Kidney glomerular epithelial cell (primary cell): ENCODE measurements at places on chromosomes 5 and 9.
A peak's percentile ranks its signal among the peaks of the same experiment; 100 is the strongest.

DNA sequence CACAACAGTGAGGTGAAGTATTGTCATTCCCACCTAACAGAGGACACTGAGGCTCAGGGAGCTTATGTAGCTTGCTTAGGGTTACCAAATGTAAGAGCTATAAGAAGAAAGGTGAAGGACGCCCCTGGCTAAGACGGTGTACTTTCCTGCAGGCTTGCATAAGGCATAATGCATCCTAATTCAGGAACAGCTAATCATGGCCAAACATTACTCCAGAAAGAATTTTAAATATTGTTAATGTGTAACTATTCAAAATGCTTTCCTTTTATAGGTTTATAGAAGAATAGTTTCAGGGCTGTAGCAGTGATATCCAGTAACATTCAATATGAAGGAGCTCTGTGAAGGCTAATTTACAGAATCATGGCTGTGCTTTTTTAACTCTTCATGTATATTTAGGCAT lies 479.1 kb downstream of the BNC2 start:
- no peak for DNase-seq

- DNase-seq = peak; percentile 8
These were observed 70.9 kb downstream of the EGFLAM start for GRCh38 chr5:38329132-38329715.

DNA sequence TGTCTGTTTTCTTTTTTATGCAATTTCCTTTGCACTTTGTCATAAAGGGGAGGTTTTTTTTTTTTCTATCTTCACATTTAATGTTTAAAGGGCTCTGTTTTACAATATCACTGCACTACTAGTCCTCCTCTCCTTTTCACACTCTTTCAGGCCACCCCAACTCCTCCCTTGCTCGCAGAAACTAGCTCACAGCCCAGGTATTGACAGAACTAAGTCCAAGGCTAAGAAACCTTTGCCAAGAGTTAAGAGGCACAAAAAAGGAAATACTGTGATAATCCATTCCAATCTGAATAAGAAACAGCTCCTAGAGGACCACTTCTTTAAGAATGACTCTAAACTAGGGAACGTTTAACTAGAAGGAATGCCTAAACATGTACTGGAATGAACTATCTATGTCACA lies 1.1 kb upstream of the FGF10 start:
- no peak for DNase-seq

GRCh38 chr9:123341816-123342215 lies 14.2 kb upstream of the CRB2 start:
- DNase-seq = no peak

- no peak for DNase-seq
These were observed 39.5 kb upstream of the ADAMTS16 start for GRCh38 chr5:5100635-5101034.

- no peak for DNase-seq
These were observed 6.4 kb downstream of the TPM2 start for GRCh38 chr9:35683323-35683722.

DNA sequence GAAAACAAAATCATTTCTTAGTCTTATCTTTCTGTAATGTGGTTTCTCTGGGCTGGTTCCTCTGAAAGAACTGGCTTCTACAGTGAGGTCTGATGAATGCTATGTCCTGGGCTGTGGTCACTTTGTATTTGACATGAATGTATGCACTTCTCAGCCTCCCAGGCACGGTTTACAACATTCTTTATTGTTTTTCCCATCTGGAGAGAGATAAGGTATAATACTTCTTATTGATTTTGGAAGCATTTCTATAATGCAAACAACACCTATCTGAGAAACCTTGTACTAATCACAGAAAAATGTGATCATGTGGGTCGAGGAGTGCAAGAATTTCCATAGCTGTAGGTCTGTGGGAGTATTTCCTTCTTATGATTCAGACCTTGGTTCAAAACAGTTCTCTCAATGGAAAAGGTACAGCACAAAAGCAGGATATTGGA lies 46.9 kb downstream of the ACTBL2 start:
- DNase-seq = peak; percentile 92

- peak; percentile 76 for DNase-seq
These were observed 77.5 kb upstream of the IFNE start for GRCh38 chr9:21559402-21560280.

DNA sequence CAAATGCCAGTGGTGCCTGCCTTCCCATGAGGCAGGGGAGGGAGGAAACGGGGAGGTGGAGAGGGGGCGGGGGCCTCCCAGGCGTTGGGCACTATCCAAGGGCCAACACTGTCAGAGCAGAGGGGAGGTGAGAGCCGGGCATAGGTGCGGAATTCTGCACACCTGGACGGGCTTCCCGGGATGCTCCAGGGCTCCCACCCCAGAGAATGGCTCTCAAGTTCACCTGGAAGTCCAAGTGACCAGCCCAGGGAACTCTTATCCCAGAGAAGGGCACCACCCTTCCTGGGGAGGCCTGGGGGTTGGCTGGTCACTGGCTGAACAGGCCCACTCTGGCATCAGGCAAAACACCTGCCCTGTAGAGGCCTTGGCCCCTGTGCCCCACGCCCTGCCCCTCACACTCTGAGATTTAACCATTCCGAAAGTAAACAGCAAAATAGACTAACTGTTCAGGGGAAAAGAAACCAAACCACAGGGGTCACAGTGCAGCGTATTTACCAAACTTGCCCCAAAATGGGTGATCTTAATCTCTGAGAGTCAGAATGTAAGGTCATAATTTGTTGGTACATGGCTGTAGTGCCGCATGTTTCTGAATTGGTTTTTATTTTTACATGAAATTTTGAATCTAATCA lies 2.7 kb downstream of the CSF2 start:
- no peak for DNase-seq

GRCh38 chr5:118236108-118236849 lies 752.1 kb downstream of the DTWD2 start:
- DNase-seq = no peak

GRCh38 chr9:99595796-99596195 lies 225.9 kb upstream of the NR4A3 start:
- no peak for DNase-seq

GRCh38 chr5:124199893-124200292 lies 546.5 kb downstream of the ZNF608 start:
- DNase-seq = no peak

DNA sequence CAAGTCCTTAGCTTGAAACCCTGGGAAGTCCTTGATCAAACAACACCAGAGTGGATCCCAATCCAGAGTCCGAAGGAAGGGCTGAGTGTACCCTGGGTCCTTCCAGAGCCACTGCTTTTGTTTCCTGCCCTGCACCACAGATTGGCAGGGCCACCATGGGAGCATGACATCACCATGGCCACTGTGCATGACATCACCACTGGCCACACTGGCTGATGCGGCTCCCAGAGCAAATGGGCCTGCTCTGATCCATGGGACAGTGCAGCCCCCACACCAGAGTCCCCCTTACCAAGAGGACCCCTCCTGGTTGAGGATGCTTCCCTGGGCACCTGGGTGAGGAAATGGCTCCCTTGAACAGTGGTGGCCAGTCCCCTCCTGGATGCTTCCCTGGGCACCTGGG lies 9.9 kb downstream of the SLC6A3 start:
- no peak for DNase-seq

GRCh38 chr9:111099199-111100008 lies 61.1 kb upstream of the LPAR1 start:
- DNase-seq = no peak

DNA sequence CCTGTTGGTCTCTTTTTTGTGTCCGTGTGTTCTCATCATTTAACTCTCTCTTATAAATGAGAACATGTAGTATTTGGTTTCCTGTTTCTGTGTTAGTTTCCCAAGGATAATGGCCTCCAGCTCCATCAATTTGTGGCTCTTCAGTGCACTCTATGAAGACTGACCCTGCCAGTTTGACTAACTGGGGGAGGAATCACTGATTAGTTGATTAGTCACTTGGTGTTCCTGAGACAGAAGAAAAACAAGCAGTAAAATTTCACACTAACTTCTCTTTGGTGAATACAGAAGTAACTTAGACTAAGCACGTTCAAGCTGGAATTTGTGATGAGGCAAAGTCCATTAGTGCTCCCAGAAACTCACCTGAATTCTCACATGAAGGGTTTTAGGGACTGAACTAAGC lies 495.8 kb upstream of the RORB start:
- no peak for DNase-seq

DNA sequence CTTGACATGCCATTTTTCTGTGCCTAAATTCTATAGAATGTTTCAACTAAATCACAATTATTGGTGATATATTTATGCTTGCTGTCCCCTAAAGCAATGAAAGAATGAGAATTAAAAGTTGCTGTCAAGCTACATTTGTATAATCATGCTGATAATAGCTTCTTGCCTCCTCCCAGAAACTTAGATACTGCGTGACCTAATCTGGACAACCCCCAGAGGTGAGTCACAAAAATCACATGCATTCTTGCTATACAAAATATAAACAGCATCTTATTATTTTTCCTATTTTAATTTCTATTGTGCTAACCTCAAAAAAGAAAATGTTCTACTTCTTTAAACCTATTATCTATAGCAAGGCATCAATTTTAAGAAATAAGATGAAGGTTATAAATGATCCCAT lies 995.8 kb upstream of the ACO1 start:
- no peak for DNase-seq

DNA sequence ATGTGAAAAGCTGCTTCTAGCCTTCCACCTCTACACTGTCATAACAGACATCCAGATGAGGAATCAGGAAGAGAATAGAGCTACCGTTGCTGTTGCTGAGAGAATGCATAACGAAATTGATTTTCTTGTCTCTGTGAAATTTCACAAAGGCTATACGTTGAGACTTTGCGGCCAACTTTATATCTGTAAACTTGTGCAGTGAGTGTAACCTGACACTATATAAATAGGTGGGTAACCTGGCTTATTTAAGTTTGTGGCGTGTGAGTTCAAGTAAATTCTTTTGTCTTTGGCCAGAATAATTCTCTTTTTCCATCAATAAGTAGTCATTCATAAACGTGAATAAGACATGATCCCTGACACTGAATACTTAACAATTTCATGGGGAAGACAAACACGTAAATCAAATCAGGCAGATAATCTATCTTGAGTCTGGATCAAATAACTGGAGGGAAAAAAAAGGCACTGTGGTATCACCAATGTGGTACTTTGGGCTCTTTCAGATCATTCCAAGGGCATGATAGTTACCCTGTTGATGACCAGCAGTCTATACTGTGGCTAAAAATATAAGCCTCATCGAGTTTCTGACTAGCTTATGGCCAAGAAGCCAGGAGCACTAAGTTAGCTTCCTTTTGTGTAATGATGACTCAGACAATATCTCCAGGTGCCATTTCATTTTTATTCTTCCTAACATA lies 98.2 kb upstream of the RASA1 start:
- no peak for DNase-seq

DNA sequence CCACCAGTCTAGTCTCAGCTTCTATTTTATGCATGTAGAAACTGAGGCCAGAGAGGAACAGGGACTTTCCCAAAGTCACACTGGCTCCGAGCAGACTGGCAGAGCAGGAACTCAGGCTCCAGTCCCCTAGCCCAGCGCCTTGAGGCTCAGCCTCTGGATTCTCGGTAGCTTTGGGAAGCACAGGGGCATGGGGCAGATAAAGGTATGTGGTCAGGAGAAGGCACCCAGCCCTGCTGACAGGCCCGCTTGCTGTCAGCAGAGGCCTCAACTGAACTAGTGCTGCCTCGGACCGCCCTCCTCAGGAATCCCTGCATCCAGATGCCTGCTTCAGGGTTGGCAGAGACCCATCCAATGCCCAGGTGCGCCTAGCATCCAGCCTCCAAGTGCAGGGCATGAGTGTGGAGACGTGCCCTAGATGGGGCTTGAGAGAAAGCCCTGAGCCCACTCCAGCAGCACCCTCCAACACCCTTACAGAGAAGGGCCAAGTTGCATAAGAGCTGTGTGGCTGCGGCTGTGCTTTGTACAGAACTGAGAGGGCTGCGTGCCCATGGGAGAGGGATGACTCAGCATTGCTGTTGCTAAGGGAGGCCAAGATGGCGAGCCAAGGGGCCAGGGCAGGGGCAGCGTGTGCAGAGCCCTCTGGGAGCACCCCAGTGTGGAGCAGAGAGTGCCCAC lies 168.6 kb downstream of the MACROH2A1 start:
- no peak for DNase-seq

GRCh38 chr9:38622288-38622674 lies 1.9 kb upstream of the ANKRD18A start:
- peak; percentile 24 for DNase-seq

GRCh38 chr9:111659691-111660090 lies 1.7 kb upstream of the GNG10 start:
- no peak for DNase-seq

- no peak for DNase-seq
These were observed 35.1 kb downstream of the NR2F1-AS1 start for GRCh38 chr5:93545872-93546271.

DNA sequence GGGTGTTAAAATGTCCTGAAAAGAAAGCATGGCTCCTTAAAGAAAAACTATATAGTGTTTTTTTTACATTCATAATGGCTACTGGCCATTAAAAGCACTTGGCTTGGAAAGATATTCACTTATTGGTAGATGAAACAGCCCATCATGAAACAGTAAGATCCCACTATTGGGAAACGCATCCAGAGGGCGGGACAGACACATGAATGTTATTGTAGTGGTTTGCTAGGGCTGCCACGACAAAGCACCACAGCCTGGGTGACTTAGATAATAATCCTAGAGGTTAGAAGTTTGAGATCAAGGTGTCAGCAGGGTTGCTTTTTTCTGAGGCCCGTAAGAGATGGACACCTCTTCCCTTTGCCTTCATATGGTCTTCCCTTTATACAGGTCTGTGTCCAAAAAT lies 139.4 kb upstream of the ANKH start:
- no peak for DNase-seq

GRCh38 chr5:3218916-3219650 lies 376.5 kb upstream of the IRX1 start:
- no peak for DNase-seq

DNA sequence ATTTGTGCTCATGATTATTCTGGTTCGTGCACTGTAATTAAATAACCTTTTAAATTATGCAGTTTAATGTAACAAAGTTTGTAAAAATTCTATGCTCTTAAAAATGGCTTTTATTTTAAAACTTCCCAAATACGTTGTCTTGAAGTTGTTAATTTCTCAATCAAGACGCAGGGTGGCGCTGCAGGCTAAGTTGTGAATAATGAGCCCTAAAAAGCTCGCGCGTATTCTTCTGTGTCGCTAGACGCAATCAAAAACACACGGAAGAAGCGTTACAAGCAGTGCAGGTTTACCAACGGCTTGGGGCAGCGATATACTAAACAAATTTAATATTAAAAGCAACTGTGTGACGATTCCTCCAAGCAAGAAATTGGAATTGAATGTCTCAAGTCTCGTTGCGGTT lies at the start of gene PCDHB4:
Gene PCDHB4 (plus strand): TSS at position 256 of the 400 bp plus-strand sequence. CDS start 181 bp downstream, outside the sequence.
- DNase-seq = no peak

GRCh38 chr5:45205403-45205961 lies 396.7 kb downstream of the MRPS30 start:
- DNase-seq = no peak

- DNase-seq = no peak
These were observed 86.2 kb downstream of the PTPN3 start for GRCh38 chr9:109411798-109412352.

DNA sequence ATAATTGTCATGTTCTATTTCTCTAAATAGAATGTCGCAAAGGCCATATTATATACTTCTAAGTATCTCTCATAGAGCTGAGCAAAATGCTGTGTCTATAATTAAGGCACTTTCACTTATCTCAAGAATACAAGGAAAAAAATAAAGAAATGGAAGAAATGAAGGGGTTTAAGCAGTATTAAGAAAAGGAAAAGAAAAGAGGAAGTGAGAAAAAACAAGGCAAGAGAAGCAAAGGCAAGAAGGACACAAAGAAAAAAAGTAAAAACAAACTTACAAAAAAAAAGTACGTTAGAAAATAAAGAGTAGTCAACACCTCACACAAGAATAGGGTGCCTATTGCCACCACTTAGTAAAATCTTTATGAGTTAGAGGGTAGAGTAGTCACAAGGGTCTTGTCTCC lies 506.2 kb downstream of the GABRG2 start:
- DNase-seq = no peak

GRCh38 chr9:117696154-117696553 lies 8.0 kb upstream of the TLR4 start:
- DNase-seq = no peak
